ENCODE measurements at places on chromosomes 5 and 9.

DNA sequence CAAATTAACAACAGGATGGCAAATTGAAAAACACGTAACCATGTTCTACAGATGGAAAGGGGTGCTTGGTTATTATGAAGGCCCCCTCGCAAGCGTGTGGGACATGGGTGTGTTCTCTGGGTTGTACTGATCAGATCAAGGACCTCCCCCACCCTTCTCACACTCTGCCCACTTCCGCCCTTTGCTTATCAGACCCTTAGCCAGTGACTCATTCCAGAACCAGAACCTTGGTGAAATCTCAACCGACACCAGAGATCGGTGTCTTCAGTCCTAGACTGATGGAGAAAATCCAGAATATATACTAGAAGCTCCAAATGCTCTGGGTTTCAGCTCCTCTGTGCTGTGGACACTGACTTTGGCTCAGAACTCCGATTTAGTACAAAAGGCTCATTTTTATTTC is 64.9 kb downstream of the PTTG1 start:
- DNase-seq = no peak

- no peak for DNase-seq
These were observed 137.8 kb upstream of the CD180 start for GRCh38 chr5:67334373-67334772.

GRCh38 chr9:129347316-129348120 is 169.5 kb upstream of the IER5L start:
- DNase-seq = peak; percentile 56

DNA sequence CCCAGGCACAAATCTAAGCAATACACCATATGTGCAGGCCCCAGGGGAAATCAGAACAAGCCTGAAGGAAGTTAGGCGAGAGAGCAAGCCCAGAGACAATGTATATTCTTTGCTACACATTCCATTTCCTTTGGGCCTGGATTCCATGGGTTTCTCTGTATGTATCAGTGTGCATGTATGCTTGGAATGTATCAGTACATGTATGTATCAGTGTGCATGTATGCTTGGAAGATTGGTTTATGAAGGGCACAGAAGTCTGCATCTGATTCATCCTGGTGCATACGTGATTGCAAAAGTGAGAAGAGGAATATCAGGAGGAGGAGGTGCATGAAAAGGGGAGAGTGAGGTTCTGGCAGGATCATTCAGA is 232.6 kb upstream of the ANKRD55 start:
- DNase-seq = no peak

- peak; percentile 58 for DNase-seq
These were observed 7.7 kb downstream of the AQP3 start for GRCh38 chr9:33439731-33440130.

GRCh38 chr9:112009656-112010055 is 113.0 kb downstream of the UGCG start:
- DNase-seq = no peak

DNA sequence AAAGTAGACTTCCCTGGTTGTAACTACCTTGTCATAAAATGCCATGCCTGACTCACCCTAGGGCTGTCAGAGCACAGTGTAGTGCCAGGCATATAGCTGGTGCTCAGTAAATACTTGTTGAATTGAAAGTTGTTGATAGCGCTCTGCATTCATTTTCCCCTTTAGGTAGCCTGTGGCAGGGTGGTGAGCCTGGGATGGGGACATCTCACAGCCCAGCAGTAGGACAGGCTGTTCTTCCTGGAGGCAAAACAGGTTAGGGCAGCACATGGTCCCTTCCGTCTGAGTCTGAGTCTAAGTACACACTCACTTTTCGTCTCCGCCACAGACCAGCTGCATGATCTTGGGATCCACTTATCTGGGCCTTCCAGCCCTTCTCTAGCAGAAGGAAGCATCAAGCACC is 401.9 kb downstream of the ZSWIM6 start:
- no peak for DNase-seq

- DNase-seq = peak; percentile 27
These were observed 402.3 kb upstream of the ADAMTSL1 start for GRCh38 chr9:18071651-18072060.

DNA sequence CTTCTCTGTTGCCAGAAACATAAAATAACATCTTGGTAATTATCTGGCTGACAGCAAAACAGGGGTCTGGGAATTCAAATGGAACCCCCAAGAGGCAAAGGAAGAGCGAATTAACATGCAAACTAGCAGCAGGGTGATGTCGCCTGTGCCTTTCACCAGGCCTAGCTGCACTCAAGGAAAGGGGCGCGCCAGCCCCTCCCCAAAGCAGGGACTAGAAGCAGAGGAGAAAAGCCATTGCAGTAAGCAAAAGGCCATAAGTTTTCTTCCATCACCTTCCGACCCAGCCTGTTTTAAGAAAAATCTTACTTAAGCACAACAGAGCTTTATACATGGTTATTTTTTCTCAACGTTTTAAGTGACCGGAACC is 539 bp downstream of the POC5 start:
- DNase-seq = peak; percentile 9

- DNase-seq = no peak
These were observed 143.5 kb downstream of the OLFM1 start for GRCh38 chr9:135230817-135231520.

DNA sequence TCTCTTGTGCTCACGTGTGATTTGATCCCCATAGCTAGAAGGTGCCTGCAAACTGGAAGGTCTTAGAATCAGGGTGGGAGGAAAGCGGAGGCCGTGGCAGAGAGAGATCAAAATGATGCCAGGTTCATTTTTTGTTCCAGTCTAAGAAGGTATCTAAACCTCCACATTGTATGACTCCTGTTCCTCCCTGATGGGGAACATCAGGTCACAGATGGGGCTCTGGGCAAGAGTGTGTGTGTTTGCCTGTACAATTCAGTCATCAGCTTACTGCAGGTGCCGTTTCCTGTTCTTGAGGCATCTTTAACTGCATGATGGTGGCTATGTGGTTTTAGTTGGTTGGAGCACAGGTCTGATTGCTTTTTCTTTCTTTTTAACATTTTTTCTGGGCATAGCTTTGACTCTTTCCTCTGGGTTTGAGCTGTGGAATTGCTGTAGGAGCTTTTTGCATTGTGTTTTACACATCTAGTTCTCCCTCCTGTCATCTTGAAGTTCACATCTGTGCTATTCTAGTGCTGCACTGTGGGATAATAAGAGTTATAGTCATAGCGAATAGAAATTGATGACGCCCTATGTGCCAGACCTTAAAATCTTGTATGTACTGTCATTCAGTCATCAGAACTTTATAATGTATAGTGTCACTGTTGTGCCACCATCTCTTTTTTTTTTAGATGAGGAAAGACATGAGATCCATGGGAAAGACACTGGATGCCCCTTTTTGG is 30.8 kb downstream of the ARHGAP26 start:
- no peak for DNase-seq

GRCh38 chr5:169655353-169655752 is 18.3 kb downstream of the DOCK2 start:
- no peak for DNase-seq

DNA sequence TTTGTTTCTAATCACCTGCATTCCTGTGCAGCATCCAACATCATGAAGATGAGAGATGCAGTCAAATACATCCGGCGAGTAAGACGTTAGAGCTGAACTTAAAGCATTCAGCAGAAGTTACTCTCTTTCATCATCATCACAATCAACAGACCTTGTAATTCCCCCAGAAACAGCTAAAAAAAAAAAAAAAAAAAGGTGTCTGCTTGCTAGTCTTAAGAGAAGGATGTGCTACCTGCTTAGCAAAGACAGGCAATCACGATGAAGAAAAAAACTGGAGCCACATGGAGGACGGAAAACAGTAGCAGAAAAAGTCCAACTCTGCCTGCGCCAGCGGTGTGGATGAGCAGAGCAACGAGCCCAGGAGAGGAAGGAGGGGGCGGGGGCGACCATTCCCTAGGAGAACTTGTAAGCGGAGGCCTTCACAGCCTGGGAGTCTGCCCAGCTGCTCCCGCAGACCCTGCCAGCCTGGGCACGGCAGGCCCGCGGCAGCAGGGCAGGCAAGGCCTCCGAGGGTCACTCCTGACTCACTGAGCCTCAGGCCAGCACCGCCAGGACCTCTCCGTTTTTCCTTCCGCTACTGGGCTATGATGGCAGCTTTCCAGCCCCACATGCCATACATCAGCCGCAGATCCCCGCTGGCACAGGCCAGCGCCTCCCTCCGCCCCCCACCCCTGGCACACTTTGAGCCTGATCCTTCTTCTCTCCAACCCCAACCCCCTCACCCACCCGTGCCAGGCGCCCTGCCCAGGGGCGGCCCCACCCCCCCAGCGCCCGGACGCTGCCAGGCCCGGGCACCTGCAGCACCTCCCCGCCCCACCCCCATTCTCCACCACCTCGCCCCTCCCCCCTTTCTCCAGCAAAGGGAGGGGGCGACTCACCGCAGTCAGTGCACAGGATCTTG is 1.4 kb downstream of the NRG2 start:
- peak; percentile 68 for DNase-seq

- no peak for DNase-seq
These were observed 43.2 kb downstream of the GARNL3 start for GRCh38 chr9:127307802-127308201.

DNA sequence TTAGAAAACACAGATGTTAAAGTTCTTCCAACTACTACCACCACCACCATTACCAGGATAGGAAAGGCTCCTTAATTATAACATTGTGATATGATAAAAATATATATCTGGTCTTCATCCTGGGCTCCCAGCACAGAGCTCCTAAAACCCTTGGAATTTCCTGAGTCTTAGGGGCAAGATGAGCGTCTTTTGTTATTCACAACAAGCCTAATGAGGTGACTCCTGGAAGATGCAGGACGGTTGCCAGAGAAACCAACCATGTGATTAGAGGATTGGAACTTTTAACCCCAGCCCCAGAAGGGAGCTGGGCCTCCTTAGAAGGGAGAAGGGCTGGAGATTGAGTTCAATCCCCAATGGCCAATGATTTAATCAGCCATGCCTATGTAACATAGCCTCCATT is 148.0 kb upstream of the ADRA1B start:
- no peak for DNase-seq

DNA sequence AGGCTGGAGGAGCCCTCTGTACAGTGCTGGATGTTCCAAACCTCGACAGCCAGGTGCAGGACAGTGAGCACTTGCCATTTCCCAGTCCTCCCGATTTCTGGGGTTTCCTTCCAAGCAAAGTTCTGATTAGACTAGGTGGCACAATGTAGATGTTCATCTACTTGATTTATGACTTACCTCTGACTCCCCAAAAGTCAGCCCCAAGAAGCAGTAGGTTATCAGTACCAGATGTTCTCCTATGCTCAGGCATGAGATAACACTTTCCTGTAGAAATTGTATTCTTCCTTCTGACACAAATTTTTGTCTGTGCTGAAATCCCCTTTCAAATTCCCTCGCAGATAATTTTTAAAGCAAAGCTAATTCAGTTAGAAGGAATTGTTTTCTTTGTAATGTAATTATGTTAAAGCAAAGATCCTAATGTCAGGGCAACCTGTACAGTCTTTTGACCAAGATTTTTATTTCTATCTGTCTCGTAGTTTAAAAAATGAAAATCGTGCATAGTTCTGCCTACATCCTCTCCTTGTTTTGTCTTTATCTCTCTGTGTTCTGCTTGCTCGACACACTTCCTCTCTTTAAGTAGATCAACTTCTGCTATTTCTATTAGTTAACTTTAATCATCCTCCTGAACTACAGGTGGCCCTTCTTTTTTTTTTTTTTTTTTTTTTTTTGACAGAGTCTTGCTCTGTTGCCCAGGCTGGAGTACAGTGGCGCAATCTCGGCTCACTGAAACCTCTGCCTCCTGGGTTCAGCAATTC is 102.4 kb upstream of the PJA2 start:
- DNase-seq = no peak

DNA sequence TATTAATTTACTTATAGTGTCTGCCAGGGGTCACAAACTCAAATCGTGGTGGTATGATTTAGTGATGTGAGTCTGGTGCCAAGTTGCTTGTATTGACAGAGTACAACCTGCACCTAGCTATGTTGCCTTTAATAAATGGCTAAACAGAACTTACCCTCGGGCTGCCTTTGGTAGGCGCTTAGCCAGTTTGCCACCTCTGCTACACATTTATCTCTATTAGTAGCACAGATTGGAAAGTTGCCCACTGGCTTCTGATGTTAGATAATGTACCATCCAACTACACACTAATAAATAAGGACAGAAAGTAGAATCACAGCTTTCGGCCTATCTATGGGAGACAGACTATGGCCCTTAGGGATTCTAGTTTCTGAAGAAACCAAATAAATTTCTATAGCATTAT is 368.4 kb downstream of the MAN2A1 start:
- DNase-seq = no peak

- DNase-seq = no peak
These were observed 27.5 kb upstream of the DNAH5 start for GRCh38 chr5:13972029-13972428.

- DNase-seq = no peak
These were observed 12.1 kb downstream of the RGS14 start for GRCh38 chr5:177369645-177370440.

GRCh38 chr5:10838038-10838437 is 77.0 kb upstream of the DAP start:
- DNase-seq = no peak

DNA sequence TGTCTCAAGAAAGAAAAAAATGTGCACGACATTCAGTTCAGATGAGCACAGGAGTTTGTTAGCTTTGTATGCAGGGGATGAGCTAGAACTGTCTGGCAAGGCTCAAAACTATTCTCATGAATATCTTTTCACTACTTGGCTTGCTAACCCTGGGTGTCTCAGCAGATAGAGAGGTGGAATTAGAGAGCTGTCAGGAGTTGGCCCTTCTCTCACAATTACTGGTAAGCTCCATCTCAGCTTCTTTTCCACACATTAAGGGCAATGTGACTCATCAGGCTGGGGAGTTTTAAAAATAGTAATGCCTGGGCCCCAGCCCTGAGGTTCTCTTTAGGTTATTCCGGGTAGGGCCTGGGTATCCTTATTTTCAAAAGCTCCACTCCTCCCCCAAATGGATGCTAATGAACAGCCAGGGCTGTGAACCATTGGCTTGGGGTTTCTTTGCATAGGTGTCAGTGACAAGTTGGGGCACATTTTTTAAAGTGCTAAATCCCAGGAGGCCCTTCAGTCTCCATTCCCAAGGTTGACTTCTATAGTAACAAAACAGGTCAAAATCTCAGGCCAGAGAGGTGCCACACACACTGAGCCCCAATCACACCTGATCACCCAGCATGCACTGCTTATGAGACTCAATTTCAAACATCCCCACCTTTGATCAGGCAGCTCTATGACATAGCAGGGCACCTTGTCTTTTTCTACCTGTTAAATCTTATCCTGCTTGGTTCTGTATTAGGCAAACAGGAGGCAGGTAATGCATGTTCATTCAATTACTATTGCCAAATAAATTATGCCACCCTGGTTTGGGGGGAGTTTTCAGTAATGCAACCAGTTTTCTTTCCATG is 239.7 kb upstream of the DAP start:
- no peak for DNase-seq

- peak; percentile 24 for DNase-seq
These were observed 459.6 kb downstream of the RAB3C start for GRCh38 chr5:59042201-59043055.

GRCh38 chr5:122844910-122845228 is 544 bp upstream of the SNX24 start:
- no peak for DNase-seq

- DNase-seq = no peak
These were observed 361.4 kb upstream of the RPS23 start for GRCh38 chr5:82639393-82640144.

- DNase-seq = no peak
These were observed 28.7 kb downstream of the PTTG1 start for GRCh38 chr5:160450164-160450932.

All from GM03348 (cell line).